Stimulated activated CD4-positive, alpha-beta T cell treated with anti-CD3 and anti-CD28 coated beads, Interleukin-15, amount 100 ng/mL, for 1 hour (primary cell): ENCODE measurements at places on chromosomes 6 and 20.

- no peak for DNase-seq
These were observed 5.8 kb upstream of the STMND1 start for GRCh38 chr6:17096096-17096495.

DNA sequence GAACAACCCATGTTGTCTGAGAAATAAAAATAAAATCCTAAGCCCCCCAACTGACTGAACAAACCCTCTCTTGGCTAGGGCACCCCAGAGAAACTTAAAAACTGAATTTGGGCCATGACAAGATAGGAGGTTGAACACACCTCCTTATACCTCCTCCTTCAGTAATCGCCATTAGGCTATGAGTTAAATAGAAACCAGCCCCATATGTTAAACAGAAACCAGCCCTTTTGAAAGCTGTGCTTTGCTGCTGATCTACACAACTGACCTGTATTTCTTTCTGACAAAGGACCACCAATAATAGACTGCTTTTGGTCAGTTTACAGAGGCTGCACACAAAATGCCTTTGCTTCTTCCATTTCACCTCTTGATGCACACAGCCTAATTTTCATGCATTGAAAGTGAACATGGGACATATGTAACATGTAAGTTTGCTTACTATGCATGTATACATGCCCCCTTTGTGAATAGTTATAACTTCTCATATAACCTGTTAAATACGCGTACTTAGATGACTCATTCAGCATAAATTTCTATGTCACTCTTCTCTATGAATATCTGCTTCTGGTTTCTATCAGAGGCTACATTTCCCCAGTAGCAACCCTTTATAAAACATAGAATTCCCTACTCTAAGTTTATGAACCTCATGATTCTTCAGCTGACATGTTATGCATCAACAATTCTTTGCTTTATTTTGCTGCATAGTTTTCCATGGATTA lies 462.9 kb downstream of the COL12A1 start:
- no peak for DNase-seq

DNA sequence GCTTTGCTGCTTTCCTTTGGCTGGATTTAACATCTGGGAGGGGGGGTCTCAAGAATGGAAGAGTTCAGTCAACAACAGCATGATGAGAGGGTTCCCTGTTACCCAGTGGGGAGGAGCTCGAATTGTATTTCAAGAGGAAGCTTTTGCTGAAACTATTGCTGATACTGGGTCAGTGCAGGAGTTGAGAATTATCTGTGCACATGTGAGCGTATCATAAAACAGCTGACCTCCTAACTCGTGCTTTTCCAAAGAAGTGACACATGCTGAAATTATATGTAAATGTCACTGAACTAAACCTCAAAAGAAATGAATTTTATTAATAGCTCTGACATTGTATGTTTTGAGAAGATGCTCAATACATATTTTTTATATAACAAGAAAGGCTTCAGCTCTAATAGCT lies 96.3 kb downstream of the PHF3 start:
- DNase-seq, result no peak

DNA sequence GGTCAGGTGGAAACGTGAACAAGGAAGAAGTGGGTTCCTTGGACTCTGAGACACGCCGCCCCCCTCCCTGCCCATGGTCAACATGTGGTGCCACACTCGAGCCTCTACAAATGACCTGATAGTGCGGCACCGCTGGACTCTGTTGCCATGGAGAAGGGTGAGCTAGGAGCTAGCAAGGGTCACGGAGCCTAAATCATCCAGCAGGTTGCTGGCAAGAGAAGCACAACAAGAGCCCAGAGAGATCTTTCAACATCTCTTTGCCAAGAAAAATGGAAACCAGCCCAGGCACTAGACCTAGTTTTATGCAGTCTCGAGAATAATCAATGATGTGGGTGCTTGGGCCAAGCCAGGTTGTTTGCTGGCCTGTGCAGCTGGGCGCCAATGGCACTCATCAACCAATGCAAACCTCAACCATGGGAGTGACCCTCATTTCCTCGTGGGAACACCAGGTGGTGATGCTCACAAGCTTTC lies 69.5 kb downstream of the NOL4L start:
- no peak for DNase-seq

DNA sequence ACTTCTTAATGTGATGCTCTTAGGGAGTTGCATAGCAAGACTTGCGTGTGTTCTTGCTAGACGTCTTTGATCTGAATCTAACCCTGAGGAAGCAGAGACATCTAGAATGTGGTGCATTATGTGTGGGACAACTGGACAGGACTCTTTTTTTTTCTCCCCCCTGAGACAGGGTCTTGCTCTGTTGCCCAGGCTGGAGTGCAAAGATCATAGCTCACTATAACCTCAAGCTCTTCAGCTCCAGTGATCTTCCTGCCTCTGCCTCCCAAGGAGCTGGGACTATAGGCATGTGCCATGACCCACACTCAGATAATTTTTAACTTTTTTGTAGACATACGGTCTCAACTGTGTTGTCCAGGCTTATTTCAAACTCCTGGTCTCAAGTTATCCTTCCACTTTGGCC lies 34.0 kb downstream of the PCMT1 start:
- DNase-seq, result no peak

GRCh38 chr6:4891141-4891540 lies 112.7 kb downstream of the RPP40 start:
- no peak for DNase-seq

GRCh38 chr6:42224222-42225028 lies 6.8 kb upstream of the MRPS10 start:
- DNase-seq, result no peak

- DNase-seq, result no peak
These were observed 82.9 kb upstream of the MLN start for GRCh38 chr6:33886673-33887144.

DNA sequence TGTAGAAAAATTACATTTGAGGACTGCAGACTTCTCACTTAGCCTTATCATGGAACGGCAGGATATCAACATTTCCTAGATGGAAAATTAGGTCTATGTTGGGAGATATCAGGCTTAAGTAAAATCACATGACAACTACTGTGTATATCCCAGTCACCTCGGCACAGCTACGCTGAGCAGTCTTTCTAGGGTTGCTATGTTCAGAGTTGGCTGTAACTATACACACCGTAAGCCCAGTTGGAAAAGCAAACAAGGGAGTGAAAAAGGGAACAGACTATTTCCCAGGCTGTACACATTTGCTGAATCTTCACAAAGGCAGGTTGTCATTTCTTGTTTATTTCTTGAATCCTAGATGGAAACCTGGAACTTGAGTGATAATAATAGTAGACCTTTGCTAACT lies 80.7 kb upstream of the PTPRK start:
- no peak for DNase-seq

DNA sequence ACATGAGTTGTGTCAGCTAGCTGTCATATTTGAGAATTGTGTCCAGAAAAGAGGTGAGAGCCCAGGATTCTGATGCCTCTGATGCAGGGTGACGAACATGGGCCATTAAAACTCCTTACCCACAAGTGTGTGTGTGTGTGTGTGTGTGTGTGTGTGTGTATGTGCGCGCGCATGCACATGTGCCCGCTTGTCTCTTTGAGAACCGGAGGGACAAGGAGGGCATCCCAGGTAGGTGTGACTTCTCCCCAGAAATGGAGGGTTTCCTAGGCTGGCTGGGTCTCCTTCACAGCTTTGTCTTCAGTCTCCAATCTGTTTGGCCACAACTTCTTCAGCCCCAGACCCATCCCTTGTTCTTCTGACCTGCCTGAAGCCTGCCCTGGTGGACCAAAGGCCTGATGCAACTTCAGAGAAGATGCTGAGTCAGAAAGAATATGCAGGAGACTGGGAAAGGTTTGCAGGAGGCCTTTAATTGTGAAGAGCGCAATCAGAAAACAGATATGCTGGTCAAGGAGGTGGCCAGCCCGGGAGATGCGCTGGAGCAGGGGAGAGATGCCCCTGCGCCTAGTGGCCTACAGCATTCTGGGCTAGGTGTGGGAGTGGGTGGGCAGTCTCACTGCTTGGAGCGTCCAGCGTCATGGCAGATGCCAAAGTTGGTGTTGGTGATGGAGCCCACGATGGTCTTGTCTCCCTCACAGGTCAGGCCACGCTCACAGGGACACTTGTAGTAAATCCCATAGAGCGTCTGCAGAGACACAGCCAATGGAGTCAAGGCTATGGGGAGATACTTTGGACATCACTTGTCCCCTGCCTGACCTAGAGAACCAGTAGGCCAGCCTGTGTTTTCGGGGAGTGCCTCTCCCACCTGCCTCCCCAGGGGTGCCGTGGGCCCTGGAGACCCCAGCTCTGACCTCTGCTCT lies 2.3 kb downstream of the CLPS start:
- no peak for DNase-seq

- no peak for DNase-seq
These were observed at the start of gene SLC32A1 for GRCh38 chr20:38723848-38724625. Gene SLC32A1, plus strand, starts transcription at chr20:38724486. Its CDS starts 239 bp downstream, at chr20:38724725.

GRCh38 chr20:56381501-56381900 lies 10.5 kb downstream of the AURKA start:
- no peak for DNase-seq

- no peak for DNase-seq
These were observed 266.0 kb upstream of the STXBP5 start for GRCh38 chr6:146938266-146938665.

DNA sequence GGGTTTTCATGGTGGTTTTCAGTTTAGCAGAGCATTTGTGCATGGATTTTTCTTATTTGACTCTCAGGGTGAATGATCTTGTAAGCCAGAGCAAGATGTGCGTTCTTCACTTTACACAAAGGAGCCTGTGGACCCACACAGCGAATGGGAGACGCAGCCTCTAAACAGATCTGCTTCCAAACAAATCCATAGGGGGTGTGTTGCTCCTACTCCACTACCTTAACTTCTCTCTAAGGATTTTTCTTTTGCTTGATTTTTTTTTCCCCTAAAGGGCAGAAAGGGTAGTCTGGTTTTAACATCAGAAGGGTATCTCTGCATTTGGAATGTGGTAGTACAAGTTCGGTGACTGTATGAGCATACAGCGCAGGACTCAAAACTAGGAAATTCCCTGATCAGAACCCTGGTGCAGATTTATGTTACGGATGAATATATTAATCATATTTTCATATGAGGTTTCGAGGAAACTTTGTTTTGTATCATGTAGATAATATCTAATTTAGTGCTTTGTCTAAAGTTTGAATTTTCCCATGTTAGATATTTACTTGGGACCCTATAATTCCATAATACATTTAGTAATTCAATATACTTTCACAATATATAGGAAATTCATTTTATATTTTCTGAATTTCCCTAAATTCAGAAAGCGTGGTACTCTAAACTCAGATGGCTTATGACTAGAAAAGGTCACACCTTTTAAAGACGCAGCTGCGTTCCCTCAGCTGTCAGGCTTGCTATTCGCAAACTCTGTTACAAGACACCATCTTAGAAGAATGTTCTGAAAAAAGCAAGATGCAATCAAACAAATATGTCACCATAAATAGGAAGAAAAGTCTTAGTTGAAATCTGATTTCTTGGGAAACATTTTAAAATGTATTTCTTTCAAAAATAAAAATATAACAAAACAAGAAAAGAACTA lies 196.9 kb downstream of the TMEM242 start:
- no peak for DNase-seq

DNA sequence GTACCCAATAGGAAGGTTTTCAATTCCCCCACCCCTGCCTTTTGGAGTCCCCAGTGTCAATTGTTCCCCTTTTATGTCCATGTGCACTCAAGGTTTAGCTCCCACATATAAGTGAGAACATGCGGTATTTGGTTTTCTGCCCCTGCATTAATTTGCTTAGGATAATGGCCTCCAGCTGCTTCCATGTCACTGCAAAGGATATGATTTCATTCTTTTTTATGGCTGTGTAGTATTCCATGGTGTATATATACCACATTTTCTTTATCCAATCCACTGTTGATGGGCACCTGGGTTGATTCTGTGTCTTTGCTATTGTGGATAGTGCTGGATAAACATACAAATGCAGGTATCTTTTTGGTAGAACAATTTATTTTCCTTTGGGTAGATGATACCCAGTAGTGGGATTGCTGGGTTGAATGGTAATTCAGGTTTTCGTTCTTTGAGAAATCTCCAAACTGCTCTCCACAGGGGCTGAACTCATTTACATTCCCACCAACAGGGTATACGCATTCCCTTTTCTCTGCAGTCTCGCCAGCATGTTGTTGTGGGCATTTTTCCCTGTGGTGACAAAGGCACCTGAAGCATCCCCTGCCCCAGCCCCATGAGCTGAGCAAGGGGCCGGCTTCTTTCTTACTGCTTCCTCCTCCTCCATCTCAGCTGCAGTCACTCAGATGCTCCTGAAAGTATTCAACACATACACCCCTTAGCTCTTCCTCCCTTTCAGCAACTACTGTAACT lies 66.7 kb downstream of the ELOVL2 start:
- DNase-seq, result no peak

DNA sequence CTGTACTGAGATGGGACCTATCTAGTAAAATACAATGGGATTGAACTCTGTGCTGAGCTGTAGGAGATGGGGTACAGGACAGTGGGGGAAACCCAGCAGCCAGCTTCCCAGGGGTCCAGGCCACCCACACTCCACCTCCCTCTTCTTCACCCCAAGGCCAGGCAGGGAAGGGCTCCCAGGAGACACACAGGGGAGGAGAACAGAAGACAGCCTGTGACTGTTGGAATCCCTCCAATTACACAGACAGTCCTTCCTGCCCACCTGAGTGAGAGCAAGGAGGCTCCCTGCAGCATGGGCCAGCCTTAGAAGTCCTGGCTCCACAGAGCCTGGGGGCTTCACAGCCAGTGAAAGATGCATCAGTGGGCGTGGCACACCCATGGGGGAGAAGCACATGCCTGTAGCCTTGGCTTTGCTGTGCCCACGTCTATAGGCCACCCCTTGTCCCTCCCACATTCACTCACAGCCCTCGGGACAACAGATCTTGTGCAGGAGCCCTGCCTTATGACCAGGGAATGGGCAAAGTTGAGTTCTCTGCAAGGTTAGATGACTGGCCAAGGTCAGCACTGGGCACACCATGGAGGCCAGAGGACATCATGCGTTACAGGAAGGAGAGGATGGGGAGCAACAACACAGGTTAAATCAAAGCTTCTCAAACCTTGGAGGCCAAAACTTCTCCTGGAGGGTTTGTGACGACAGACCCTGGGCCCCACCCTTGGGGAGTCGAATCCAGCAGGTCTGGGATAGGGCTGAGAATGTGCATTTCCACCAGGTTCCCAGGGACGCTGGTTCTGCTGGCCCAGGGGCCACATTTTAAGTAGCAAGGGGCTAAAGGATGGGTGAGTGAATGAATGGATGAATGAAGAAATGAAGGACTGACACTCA lies 12.3 kb upstream of the CST7 start:
- DNase-seq, result no peak

GRCh38 chr6:22737331-22737730 lies 168.0 kb downstream of the HDGFL1 start:
- DNase-seq, result no peak

GRCh38 chr6:105791179-105791578 lies 295.0 kb upstream of the PRDM1 start:
- no peak for DNase-seq
